LHCN-M2 (cell line): ENCODE measurements at places on chromosomes 6 and 20. TPM values are rescaled to one million over a fixed set of nuclear protein-coding genes. Genes with fewer than 3 reads are reported as not detected.

DNA sequence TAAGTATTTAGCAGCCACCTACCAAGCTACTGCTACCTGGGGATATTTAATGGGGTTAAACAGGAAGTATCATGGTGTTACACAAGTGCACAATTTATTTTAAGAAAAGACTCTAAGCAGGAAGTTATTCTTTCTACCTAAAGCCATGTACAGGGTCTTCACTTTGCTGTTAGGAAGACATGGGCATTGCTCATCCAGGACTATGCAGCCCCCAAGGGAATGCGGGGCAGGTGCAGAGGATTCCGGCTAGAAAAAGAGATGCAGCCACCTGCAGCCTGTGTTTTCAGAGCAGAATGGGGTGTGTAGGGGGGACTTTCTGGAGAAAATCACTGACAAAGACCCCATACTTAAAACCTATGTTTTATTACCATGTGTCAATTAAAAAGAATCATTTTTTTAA is 399.1 kb upstream of the NOX3 start:
- no peak for DNase-seq

DNA sequence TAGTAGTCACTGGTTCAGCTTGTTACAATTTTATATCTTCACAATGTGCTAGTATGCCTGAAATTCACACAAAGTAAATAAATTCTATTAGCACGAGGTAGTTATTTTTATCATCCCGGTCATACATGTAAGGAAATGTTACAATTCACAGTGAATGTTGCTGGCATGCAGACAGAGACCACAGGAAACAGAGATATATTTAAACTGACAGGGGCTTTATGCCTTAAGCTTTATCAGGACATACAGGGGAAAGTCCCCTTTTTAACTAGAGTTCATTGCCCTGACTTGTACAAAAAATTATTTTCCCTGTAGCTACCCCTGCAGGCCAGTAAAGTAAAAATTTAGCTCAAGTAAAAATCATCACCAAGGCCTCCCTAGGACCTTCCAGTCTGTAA is 712.0 kb upstream of the NRSN1 start:
- peak; percentile 13 for DNase-seq

DNA sequence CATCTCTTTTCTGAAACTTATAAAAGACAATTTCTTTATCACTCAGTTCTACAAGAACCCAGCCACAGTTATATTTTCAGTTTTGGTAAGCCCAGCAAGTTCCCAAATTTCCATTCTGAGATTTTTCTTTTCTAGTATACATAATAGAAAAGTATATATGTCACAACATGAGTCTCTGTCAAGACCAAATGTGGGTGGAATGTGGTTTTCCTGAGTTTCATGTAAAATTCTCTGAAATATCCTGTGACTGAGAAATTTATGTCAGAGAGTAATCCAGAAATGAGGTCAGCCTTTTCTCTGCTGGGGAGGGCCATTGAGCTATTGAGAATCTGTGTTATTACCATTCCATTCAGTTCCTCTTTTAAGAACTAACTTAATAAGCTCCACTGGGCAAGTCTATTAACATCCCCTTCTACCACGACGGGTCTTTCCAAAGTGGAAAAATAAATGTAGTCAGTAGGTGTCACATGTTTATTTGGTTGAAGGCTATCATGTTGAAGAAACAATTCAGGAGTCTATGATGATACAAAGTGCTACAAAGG is 100.7 kb upstream of the HMGN3 start:
- DNase-seq, result no peak

DNA sequence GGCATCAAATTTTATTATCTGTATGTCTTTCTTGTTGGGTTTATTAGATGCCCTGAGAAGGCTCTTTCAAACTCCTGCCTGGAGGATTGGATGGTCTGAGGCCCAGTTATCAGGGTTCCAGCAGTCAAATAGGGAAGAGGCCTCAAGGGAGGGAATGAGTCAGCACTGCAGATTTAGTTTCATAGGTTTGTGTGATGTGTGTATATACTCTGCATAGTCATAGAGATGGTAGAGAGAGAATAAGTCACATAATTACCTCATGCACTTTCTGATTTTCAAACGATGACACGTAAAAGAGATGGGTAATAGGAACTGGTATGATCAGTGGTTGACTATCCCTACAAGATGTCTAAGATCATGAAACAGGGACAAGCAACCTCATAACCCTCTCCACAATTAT is 82.1 kb downstream of the ADAT2 start:
- peak; percentile 82 for DNase-seq

DNA sequence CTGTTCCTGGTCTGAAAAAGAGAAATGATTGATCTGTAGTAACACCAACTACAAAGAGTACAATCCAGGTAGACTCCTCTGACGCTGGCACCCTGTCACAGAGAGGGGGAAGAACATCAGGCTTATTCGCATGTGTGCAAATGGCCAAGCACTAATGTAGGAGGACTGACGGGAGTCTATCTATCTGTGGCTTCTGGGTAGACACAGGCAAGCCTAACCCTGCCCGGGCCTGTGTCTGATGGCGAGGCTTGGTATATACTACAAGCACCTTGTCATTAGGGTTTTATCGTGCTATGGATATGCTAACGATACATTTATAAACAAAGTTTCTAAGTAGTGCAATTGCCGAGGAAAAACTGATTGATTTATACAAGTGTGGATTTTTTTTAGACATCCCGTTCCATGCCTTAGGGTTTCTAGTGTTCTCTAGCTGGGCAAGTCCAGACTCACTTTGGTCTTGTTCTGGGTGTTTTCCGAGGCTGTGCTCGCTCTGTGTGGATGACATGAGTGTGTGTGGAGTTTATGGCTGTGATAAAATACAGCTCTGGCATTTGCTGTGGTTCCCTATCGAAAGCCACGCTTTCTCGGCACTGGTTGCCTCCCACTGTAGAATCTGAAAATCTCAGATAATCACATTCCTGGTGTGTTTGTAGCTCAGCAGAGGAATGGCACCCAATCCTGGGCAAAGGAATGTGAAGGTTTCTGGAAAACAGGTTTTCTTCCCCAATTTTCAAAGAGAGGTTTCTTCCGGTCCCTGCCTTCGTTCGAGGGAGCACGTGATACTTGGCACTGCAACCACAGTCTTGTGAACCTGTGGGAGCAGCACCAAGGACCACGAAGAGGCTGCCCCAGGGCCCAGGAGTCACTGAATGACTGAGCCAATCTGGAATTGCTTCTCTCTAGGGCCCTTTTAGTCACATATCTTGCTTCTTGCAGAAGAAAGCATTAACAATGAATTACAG is 67.5 kb upstream of the EDN1 start:
- DNase-seq, result no peak

DNA sequence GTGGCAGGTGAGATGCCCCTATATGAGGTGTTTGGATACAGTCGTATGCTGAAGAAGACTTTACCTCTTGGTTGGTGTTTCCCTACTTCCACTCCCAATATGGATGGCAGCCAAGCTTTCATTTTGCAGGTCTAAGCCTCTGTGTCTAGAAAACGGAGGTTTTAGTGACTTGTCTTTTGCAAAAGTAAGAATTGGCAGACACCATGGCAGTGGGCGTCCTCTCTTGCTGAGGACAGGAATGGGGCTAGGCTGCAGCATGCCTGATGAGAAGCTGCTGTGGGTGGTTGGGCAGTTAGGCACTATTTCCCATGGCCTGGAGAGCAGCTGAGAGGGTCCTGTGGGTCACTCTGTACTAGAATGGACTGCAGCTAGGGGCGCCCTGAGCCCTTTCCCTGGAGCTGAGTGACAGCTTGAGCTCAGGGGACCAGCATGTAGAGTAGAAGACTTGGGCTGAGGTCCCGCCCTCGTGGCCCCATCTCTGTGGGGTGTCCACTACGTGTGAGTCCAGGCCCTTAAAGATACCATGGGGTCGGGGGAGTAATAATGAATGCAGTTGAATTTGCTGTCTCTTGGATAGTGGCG is 127.4 kb downstream of the CDH26 start:
- no peak for DNase-seq

- peak; percentile 49 for DNase-seq
These were observed 530.8 kb downstream of the BCKDHB start for GRCh38 chr6:80637312-80637711.

- peak; percentile 31 for DNase-seq
These were observed 34.9 kb downstream of the ANGPT4 start for GRCh38 chr20:881051-881782.

DNA sequence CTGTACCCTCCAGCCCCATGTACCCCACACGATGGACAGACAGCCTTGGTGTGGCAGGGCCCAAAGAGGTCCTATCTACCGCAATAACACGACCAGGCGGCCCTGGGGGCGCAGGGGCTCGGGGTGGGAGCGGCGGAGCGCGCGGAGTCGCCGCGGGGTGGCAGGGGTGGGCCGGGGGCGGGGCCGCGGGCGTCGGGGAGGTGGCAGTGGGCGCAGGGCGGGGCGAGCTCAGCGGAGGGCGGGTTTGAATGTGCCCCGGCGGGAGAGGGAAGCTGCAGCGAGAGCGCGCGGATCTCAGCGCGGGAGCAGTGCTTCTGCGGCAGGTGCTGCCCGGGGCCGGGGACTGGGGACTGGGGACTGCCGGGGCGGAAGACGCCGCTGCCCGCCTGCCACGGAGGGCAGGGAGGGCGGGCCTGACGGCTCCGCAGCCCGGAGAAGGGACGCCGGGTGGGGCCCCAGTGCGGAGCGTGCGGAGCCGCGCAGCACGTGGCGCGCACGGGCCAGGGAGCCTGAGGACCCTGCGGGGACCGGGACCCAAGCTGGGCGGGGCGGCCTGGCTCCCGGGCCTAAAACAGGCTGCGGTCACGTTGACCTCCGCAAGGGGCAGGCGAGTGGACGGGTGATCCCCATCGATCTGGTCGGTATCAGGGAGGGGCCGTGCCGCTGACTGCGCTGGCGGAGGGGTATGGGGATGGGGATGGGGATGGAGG is at the start of gene SLC29A1:
SLC29A1 (plus strand) TSS at position 277 of the 710 bp plus-strand sequence. CDS start 3,719 bp downstream, outside the sequence.
- peak; percentile 60 for DNase-seq

DNA sequence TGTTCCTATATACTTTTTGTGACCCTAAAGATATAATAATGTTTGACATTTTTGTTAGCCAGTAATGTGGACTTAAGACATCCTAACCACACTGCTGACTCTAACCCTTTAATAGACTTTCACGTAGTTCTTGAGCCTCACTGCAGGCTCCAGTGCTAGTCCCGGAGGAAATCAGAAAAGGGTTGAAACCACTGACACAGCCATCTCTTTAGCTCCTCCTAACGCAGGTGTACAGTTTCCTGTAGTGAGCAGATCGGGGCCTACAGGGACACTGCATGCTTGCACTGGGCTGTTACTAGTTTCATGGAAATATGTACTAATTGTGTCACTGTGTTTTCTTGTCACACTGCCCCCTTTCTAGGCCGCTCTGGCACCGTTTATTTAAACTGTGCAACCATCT is 512 bp upstream of the HDGFL1 start:
- DNase-seq, result no peak

DNA sequence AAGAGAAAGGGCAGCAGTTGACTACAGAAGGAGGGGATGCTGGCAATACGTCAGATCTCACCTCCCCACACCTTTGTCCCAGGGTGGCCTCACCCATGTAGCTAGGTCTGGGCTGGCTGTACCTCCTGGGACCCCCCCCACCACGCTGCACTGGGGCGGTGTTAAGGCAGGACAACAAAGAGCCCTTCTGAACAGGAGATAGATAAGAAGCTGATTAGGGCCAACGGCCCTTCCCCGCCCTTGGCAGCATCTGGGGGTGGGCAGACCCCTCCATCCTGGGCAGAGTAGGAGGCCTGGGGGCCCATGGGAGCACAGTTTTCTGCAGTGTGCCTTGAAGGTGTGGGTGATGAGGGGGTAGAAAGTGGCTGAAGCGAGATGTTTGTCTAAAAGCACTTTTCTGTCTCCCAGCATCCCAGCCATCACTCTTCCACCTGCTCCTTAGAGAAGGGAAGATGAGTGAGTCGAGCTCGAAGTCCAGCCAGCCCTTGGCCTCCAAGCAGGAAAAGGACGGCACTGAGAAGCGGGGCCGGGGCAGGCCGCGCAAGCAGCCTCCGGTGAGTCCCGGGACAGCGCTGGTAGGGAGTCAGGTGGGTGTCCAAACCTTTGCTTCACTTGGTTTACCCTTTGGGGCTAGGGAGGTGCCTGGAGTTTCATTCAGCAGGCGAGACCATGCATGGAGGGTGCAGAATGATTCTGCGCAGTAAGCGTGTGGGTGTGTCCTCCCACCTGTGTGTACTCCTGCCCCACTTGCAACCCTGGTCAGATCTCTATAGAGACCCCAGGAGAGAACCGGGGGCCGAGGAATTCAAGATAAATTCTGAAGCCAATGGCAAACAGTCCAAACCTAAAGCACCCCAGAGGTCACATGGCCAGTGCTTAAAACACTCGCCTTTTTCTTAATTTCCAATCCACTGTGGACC is 3.9 kb downstream of the HMGA1 start:
- DNase-seq, result no peak

- DNase-seq, result no peak
These were observed 54.8 kb downstream of the WDR27 start for GRCh38 chr6:169646906-169647567.

GRCh38 chr20:25750765-25751696 is 54.4 kb upstream of the ZNF337 start:
- DNase-seq, result no peak

GRCh38 chr6:18431581-18431980 is 44.4 kb downstream of the RNF144B start:
- no peak for DNase-seq

DNA sequence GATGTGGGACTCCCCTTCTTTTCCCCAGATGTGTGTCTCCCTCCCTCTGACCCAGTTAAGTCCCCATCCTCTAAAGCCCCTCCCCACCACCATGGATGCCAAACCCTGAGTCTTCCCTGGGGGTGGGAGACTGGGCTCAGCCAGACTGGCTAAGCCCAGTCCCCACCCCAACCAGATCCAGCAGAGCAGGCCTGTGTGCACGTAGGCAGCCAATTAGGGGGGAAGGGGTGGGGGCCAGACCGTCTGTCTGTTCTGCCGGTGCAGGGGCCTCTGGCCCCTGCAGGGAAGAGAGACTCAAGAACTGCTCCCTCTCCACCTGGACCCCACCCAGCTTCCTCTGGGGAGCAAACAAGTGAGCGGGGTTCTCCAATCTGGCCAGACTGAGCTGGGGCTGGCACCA is 605 bp downstream of the COX4I2 start:
- DNase-seq, result no peak

DNA sequence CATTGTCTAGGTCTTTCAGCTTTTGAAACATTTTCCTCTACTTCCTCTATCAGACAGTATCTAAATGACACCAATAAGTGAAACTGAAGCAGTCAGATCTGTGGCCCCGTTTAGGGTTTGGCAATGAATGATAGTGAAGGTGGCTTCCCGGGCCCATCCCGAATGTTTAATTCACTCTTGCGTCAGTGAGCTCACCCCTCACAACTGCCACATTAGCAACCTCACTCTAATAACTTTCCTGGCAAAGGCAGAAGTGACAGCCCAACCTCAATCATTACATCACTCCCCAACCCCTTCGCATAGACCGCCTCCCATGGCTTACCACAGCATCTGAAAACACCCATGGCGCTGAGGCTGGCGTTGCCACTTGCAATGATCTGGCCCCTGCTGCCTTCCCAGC is 92.4 kb upstream of the CD83 start:
- DNase-seq, result no peak

Gene ARMH2
- total RNA-seq, result not detected in 2 replicates

Gene ADGB
- not detected in 2 replicates for total RNA-seq

Gene NOX3
- total RNA-seq, result not detected in 2 replicates

Gene BHLHE23
- total RNA-seq, result not detected in 2 replicates

Gene RPS10
- total RNA-seq, result 2,414 and 2,513 TPM in 2 replicates

Gene KCNK16
- not detected in 2 replicates for total RNA-seq

Gene ANKRD60
- not detected in 2 replicates for total RNA-seq

Gene BACH2
- 0.06 TPM in 1 of 2 replicates, not detected in the other for total RNA-seq

Gene KIF25
- not detected in 2 replicates for total RNA-seq
